Peyer's patch (tissue), 4 donors: ENCODE measurements at places on chromosomes 16 and 17. TPM values are rescaled to one million over a fixed set of nuclear protein-coding genes. Genes with fewer than 3 reads are reported as not detected.

DNA sequence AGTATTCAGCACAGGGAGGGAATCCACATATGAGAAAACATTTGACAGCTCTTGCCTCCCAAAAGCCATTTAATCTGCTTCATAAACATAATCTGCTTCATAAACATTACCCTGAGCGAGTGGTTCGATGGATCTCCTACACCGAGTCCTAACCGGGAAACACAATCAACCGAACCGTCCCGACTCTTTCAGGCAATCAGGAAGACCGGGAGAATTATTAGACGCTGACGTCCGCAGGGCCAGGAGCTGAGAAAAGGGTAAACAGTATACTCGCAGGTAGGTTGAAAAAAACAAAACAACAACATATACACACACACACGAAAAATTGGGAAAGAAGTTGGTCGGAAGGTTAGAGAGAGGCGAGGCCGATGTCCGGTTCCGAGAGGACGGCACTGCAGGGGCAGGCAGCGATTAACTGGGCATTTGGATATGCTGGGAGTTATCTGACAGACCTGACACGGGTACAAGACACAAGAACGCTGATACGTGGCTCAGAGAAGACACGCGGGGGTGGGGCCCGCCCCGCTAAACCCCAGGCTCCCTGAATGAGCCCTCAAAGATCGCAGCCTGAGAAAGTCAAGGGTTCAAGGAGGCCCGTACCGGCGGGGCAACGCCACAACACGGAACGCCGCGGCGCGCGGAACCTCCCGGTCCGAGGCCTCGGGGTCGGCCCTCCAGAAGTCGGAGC, 585 bp downstream of the AP1G1 start:
- no peaks in the 10 kb centered on the region for H3K27me3 ChIP-seq
- no peak for DNase-seq
- peak overlapping the region; percentile 96 for H3K4me3 ChIP-seq

DNA sequence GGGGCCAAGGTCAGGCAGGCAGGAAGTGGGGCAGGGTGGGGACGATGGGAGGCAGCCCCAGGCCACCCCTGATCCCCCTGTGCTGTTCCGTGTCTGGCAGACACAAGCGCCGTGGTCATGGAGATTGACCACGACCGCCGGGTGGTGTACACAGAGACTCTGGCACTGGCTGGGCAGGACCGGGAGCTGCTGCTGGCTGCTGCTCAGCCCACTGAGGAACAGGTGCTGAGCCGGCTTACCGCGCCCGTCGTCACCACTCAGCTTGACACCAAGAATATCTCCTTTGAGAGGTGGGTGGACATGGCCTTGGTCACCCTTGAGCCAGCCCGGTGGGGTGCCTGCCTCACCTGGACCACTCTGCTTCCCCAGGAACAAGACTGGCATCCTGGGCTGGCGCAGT, 13.7 kb downstream of the CORO6 start:
- H3K36me3 ChIP-seq: no peaks in the 10 kb centered on the region
- no peak overlapping the region for H3K4me3 ChIP-seq
- H3K27me3 ChIP-seq: no peaks in the 10 kb centered on the region
- DNase-seq: no peak
- no peak overlapping the region for H3K27ac ChIP-seq

DNA sequence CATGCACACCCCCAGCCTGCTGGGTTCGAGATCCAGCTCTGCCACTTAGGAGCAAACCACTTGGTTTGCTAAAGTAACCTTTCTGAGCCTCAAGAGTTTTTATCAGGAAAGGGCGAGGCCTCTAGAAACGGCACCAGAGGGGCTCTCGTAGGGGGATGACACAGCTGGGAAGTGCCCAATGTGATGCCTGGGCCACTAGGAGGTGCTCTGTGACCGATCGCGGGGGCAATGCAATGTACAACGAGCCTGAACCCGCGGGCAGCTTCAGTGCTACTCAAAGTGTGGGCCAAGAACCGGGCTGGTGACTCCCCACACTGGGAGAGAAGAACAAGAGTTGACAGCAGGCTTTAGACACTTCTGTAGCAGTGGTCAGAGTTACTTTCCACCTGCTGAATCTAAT, 9.4 kb downstream of the C16orf89 start:
- H3K27ac ChIP-seq: no peak overlapping the region
- no peaks in the 10 kb centered on the region for H3K27me3 ChIP-seq
- H3K4me3 ChIP-seq: no peak overlapping the region

DNA sequence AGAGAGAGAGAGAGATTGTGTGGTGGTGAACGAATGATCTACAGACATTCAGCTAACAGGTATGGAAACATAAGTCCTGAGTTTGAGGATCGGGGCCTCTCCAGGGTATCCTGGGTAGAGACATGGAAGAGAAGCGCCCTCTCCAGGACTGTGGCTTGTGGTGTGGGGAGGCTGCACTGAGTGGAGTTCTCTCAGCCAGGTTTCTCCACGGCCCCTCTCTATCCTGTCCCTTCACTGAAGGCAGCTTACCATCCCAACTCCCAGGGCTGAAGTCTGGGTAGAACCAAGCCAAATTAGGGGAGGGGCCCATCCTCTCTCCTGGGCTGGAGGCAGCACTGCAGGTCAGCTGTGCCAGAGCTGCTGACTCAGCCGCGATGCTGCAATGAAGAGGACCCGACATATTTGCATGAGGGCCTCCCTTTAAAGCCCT, 6.2 kb downstream of the C1QL1 start:
- H3K4me1 ChIP-seq: no peaks in the 10 kb centered on the region
- H3K27me3 ChIP-seq: no peaks in the 10 kb centered on the region
- no peak overlapping the region for H3K4me3 ChIP-seq
- H3K27ac ChIP-seq: no peak overlapping the region
- no peaks in the 10 kb centered on the region for H3K36me3 ChIP-seq

- no peak for DNase-seq
- no peaks in the 10 kb centered on the region for H3K4me1 ChIP-seq
- H3K4me3 ChIP-seq: no peak overlapping the region
- H3K27ac ChIP-seq: no peak overlapping the region
Observed at GRCh38 chr17:78857266-78857665, 16.7 kb upstream of the USP36 start.

DNA sequence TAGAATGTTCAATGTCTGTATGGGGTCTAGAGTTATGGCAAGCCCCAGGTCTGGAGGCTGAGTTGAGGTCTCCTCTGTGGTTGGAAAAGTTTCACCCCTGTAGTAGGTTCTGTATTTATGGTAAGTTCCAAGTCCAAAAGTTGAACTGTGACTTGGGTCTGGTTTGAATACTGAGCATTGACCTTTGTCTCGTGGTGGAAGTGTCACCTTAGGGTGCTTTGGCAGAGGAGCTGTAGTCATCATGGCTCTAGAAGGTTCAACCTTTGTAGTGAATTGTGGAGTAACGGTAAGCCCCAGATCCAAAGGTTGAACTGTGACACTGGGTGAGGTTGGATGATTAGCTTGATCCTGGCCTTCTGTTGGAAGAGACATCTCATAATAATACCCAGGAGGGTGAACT, 17.6 kb downstream of the RDM1 start:
- H3K4me1 ChIP-seq: no peaks in the 10 kb centered on the region
- no peak for DNase-seq
- no peak overlapping the region for H3K4me3 ChIP-seq
- H3K36me3 ChIP-seq: no peaks in the 10 kb centered on the region

- H3K27me3 ChIP-seq: no peaks in the 10 kb centered on the region
- no peak overlapping the region for H3K4me3 ChIP-seq
- no peaks in the 10 kb centered on the region for H3K4me1 ChIP-seq
- no peak overlapping the region for H3K27ac ChIP-seq
- DNase-seq: no peak
- H3K36me3 ChIP-seq: no peaks in the 10 kb centered on the region
Observed at GRCh38 chr17:60436676-60437075, 14.4 kb downstream of the CHCT1 start.

GRCh38 chr16:58733248-58733670, 857 bp downstream of the GOT2 start:
- peak overlapping the region; percentile 93 for H3K4me3 ChIP-seq
- no peaks in the 10 kb centered on the region for H3K4me1 ChIP-seq
- H3K27ac ChIP-seq: peak overlapping the region; percentile 79
- no peak for DNase-seq
- no peaks in the 10 kb centered on the region for H3K36me3 ChIP-seq

DNA sequence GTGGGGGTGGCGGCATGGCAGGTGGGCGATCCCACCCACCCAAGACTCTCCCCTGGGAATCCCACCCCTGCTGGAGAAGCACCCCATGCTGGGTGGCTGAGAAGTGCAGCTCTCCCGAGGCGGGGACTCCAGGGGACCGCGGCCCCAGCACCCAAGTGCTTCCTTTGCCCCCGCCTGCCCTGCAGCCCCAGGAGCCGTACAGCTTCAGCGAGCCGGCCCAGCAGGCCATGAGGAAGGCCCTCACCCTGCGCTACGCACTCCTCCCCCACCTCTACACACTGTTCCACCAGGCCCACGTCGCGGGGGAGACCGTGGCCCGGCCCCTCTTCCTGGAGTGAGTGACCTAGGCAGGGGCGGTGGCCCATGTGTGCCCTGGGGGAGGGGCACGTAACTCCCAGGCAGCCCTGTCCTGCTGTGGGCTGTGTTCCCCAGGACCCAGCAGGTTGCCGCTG, 11.7 kb downstream of the GAA start:
- no peaks in the 10 kb centered on the region for H3K36me3 ChIP-seq
- DNase-seq: no peak
- no peaks in the 10 kb centered on the region for H3K4me1 ChIP-seq
- no peaks in the 10 kb centered on the region for H3K27me3 ChIP-seq

DNA sequence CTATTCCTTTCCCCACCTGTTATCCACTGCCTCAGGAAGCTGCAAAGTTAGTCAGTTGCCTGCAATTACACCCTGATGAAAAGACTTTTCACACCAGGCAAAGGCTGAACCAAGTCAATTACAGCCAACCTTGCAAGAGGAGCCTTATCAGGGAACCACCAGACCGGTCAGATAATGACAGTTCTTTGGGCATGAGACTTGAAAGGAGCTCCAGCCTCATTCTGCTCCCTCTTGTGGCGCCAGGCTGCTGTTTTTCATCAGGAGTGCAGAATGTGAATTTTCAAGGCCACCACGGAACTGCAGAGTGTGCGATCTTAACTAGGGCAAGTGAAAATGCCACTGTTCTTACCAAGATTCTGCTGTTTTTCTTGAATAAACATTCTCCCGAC, 22.5 kb downstream of the DNAI2 start:
- no peaks in the 10 kb centered on the region for H3K4me1 ChIP-seq
- no peaks in the 10 kb centered on the region for H3K27me3 ChIP-seq
- no peak for DNase-seq
- no peaks in the 10 kb centered on the region for H3K36me3 ChIP-seq

- H3K27me3 ChIP-seq: no peaks in the 10 kb centered on the region
- no peak overlapping the region for H3K4me3 ChIP-seq
- H3K36me3 ChIP-seq: no peaks in the 10 kb centered on the region
- peak overlapping the region; percentile 78 for H3K27ac ChIP-seq
- peaks cover 8% of the 10 kb centered on the region for H3K4me1 ChIP-seq
- DNase-seq: no peak
Observed at GRCh38 chr17:67420994-67421393, 43.9 kb downstream of the PITPNC1 start.

DNA sequence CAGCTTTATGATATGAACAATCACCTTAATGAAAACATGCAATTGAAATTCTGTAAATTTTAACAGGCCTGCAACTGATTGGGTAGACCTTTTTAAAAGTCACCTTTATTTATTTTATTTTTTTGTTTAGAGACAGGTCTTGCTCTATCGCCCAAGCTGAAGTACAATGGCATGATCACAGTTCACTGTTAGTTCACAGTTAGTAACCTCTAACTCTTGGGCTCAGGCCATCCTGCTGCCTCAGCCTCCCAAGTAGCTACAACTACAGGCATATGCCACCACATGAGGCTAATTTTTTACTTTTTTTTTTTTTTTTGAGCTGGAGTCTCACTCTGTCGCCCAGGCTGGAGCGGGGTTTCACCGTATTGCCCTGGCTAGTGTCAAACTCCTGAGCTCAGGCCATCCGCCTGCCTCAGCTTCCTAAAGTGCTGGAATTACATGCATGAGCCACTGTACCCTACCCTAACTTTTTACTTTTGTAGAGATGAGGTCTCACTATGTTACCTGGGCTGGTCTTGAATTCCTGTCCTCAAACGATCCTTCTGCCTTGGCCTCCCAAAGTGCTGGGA, 28.0 kb downstream of the AP1G1 start:
- no peaks in the 10 kb centered on the region for H3K4me1 ChIP-seq
- H3K4me3 ChIP-seq: no peak overlapping the region
- DNase-seq: no peak

DNA sequence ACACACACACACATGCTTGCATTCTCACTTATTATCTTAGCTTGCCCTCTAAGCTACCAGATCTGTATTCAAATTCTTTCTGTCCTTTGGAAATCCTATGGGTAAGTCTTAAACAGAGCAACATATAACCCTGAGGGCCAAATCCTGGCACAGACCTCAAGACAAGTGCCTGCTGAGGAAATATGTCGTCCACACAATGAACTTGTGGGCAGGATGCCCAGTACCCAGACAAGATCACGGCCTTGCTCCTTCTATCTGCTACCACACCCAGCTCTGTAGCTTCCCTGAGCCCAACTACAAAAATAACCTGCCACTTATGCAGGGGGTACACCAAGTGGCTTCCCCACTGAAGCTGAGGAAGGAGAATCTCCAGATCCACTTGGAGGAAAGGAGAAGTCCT, 37.3 kb upstream of the FA2H start:
- H3K36me3 ChIP-seq: no peaks in the 10 kb centered on the region
- no peak for DNase-seq
- no peak overlapping the region for H3K27ac ChIP-seq
- no peak overlapping the region for H3K4me3 ChIP-seq
- peaks cover 4% of the 10 kb centered on the region for H3K4me1 ChIP-seq
- no peaks in the 10 kb centered on the region for H3K27me3 ChIP-seq

- H3K4me3 ChIP-seq: no peak overlapping the region
- H3K27me3 ChIP-seq: no peaks in the 10 kb centered on the region
- H3K36me3 ChIP-seq: no peaks in the 10 kb centered on the region
- H3K4me1 ChIP-seq: no peaks in the 10 kb centered on the region
- H3K27ac ChIP-seq: no peak overlapping the region
Observed at GRCh38 chr16:69644790-69645189, 79.0 kb downstream of the NFAT5 start.

DNA sequence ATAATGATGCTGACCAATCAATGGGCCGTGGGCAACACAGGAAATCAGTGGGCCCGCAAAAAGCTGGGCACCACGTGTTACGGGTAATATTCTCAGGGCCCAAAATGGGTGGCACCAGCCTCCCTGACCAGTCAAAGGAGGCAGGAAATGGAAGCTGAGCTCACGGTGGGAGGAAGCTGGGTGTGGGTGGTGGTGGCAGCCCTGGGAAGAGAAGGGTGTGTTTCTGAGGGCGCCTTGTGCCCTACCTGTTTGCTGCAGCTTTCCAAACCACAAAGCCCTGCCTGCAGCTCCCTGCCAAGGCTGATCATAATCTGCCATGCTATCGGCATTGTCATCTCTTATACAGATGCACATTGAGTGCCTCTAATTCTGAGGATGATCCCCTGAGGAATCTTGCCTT, 457.9 kb downstream of the SLC39A11 start:
- H3K27ac ChIP-seq: peak overlapping the region; percentile 59
- peaks cover 8% of the 10 kb centered on the region for H3K4me1 ChIP-seq
- peak; percentile 64 for DNase-seq

Gene SEPTIN12
- total RNA-seq: not detected
